ENCODE measurements at places on chromosomes 5 and 9.

- no peak for DNase-seq
Measured at GRCh38 chr5:102718819-102719218, 36.3 kb upstream of the PAM start.

- DNase-seq, result peak; percentile 12
Measured at GRCh38 chr9:133463234-133463863, 3.6 kb downstream of the CACFD1 start.

- peak; percentile 79 for DNase-seq
Measured at GRCh38 chr9:137316012-137316981, 14.2 kb upstream of the NRARP start.

GRCh38 chr9:124470306-124470705 is 20.1 kb downstream of the ADGRD2 start:
- DNase-seq, result no peak

DNA sequence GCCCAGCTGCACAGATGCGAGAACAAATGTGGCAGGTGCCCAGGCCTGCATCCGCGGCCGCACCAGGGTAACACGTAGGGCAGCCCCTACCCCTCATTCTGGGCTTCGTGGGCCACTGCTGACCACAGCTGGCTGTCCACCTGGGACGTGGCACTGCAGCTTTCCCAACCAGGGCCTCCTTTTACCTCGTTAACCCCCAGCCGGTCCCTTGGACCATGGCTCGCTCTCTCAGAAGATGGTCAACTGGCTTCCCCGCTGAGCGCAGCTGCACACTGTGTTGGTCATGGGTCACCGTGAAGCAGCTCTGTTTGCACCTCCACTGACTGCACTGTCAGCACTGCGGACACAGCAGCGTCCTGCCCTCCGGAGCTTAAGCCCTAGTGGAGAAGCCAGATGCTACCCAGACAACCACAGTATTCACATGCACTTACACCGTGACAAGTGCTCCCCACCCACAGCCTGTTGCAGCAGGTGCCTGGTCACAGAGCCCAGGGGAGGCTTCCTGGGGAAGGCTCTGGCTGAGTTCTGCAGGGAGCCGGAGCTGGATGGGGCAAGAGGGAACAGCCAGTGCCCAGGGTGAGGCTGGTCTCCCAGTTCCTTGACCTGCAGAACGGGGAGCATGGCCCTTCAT is 10.5 kb upstream of the PLEKHG4B start:
- peak; percentile 43 for DNase-seq

- DNase-seq, result no peak
Measured at GRCh38 chr9:133659516-133659915, 23.4 kb downstream of the DBH start.

- DNase-seq, result no peak
Measured at GRCh38 chr5:54547711-54548250, 30.2 kb downstream of the SNX18 start.

DNA sequence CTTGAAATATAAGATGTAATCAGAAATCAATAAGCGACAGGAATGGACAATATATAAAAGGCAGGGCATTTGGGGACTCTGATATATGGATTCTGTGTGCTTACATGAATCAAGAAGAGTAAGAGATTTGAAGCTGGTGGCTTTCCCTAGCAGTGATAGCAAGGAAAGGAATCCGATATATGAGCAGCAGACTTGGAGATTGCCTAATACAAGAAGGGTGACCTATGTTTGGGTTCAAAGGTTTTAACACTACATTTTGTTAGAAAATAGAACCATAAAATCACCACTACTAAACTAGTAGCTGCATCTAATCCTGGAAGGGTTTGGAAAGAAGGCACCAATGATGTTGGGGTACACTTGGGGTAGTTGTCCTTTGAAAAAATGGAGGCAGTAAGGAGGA is 2.4 kb upstream of the OR1L3 start:
- DNase-seq, result no peak

- DNase-seq, result no peak
Measured at GRCh38 chr9:93859431-93860215, 95.5 kb downstream of the BARX1 start.

DNA sequence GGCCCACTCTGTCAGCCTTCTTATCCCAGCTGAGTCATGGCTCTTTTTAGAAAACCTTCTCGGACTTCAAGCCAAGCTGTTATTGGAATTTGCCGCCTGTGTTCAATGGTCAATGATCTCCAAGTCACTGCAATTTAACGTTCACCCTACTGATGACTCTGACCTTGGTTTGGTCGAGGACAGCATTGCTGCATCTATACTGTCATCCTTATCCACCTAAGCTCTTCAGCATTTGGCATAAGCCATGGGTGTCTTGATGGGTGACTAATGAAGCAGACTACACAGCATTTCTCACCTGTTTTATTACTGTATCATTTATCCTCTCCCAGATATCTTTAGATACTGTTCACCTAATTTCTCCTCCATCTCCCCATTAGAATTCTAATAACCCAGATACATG is 5.6 kb upstream of the HSPB3 start:
- no peak for DNase-seq

- no peak for DNase-seq
Measured at GRCh38 chr5:149807176-149807575, 77.1 kb downstream of the PPARGC1B start.

DNA sequence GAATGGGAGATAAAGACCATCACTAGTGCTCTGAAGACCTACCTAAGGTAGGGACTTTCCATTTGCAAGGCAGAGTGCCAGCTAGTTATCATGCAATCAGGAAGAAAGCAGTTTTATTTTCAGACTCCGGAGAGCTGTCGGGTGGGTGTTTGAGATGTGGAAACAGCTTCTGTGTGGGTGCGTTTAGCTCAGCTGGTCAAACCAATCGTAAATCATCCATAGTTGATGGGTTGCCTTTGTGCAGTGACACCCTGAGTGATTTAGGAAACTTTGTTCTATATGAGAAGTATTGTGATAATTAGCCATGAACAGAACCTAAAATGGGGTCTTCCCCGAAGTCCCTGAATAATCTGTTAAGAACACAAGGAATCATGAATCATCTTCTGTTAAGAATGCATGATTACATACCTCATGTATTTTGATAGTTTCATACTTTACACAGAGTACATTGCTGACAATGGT is 284.3 kb downstream of the ARHGAP26 start:
- peak; percentile 68 for DNase-seq

- DNase-seq, result no peak
Measured at GRCh38 chr5:45696206-45696836, at the start of gene HCN1. Gene HCN1 (minus strand): TSS chr5:45696380.

GRCh38 chr9:133147412-133148198 is 16.1 kb downstream of the GBGT1 start:
- peak; percentile 46 for DNase-seq

- DNase-seq, result no peak
Measured at GRCh38 chr5:150262502-150262901, 27.1 kb downstream of the CAMK2A start.

DNA sequence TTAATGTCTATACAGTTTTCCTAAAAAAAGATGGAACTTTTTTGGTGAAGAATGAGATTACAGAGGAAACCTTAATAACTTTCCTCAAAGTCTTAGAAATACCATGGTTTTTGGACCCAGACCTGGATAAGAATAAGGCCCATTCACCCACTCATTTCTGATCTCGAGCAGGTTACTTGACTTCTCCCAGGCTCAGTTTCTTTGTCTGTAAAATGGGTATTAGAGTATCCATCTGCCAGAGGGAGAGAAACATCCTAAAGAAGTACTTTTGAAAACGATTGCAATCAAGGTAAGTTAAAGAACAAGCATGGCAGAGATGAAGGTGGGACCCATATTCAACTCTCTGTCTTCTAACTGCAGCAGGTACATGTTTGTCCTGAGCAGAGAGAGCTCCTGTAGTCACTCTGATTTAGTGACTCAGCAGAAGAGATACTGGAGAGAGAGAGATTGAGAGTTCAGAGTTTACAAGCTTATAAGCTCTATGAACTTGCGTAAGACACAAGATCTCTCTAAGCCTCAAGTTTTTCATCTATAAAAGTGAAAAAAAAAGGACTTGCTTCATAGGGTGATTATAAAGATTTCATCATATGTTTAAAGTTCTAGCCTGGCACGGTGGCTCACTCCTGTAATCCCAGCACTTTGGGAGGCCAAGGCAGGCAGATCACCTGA is 379.4 kb upstream of the SGCD start:
- DNase-seq, result no peak

GRCh38 chr5:58245476-58245840 is 214.4 kb downstream of the PLK2 start:
- no peak for DNase-seq
